NCI-H1092 treated with DMSO at 0.1 percent for 48 hours (cell line): ENCODE measurements at places on chromosomes 3 and 15.

DNA sequence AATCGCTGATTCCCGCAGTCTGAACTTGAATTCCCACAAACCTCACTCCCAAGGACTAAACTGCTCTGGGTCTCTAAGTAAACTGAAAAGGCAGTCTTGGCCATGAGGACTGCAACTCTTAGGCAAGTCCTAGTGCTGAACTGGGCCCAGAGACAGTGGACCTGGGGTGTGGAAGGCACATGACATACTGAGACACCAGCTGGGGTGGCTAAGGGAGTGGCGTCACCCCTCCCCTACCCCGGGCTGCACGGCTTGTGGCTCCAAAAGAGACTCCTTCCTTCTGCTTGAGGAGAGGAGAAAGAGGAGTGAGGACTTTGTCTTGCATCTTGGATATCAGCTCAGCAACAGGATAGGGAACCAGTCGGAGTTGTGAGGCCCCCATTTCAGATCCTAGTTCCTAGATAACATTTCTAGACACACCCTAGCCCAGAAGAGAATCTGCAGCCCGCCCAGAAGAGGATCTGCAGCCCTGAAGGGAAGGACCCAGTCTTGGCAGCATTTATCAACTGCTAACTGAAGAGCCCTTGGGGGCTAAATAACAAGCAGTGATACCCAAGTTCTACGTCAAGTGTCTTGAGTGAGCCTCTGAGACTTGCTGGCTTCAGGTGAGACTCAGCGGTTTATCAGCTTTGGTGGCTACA, 110.7 kb upstream of the C3orf80 start:
- DNase-seq: no peak

- DNase-seq: no peak
These were observed 2.5 kb downstream of the CHST2 start for GRCh38 chr3:143122089-143122430.

GRCh38 chr3:142875583-142876207, 13.2 kb downstream of the PCOLCE2 start:
- no peak for DNase-seq

GRCh38 chr3:8755564-8756237, 13.7 kb downstream of the OXTR start:
- DNase-seq: no peak

GRCh38 chr15:39083213-39083612, 497.7 kb upstream of the THBS1 start:
- DNase-seq: no peak

DNA sequence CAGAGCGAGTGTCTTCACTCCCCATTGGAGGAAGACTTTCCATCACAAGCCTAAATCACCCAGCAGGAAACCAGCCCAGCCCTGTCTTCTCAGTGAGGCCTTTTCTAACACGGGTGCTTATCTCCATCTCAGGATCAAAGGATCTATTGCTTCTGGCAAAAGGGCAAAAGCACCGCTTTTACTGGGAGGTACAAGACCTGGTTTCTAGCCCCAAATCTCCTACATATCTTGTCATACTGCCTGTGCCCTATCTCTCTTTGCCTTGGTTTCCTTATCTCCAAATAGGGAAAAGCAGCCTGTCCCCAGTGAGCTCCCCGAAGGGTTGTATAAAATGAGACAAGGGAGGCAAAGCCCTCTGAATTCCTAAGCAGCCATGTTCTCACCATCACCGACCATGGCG, 5.2 kb downstream of the GLB1 start:
- DNase-seq: no peak

DNA sequence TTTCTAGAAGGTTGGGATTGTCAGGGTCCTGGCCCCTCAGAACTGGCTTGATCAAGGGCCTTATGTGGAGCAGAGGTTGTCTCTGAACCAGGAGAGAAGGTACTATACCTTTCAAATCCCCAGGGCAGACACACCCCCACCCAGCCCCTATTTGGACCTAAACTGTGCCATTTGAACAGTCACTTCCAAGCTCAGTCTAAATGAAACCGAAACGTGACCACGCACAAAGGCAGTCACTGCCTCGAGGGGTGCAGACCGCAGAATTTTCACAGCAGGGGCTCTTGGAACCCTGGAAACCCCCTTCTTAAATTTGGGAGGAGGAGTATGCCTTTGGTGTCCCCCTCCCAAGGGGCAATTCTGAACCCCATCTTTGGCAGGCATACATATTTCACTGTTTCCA, 53.7 kb downstream of the GRIP2 start:
- DNase-seq: no peak

DNA sequence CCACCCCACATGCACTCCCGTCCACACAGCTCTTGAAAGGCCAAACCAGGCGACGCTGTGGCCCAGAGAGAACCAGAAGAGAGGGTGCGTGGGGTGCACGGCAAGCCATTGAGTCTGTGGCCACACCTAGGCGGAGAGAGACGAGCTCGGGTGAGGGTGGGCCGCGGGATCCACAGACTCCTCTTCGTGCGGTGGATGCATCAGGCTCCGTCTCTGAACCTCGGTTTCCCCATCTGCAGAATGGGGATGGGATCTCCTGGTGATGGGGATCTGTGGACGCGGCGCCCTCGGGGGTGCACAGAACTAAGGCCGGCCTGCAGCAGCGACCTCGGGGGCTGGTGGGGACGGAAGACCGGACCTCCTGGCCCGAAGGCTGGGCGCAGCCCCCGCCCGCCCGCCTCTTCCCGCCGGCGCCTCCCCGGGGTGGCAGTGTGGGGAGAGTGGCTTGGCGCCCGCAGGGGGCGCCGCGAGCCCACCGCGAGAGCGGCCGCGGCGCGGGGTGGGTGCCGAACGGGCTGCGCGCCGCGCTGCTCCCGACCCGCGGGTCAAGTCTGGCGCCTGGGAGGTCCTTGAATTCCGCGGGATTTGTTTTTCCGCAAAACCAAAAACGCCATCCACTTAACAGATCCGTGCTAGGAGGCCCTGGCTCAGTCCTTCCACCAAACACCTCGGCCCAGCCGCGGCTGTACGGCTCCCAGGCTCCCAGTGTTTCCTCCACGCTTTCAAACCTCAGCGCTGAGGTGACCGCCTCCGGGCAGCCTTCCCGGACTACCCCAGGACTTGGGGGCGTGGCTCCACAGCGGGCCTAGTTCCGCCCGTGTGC, 13.2 kb upstream of the ADPGK start:
- peak; percentile 39 for DNase-seq

GRCh38 chr15:35450492-35450891, 95.5 kb downstream of the DPH6 start:
- no peak for DNase-seq

DNA sequence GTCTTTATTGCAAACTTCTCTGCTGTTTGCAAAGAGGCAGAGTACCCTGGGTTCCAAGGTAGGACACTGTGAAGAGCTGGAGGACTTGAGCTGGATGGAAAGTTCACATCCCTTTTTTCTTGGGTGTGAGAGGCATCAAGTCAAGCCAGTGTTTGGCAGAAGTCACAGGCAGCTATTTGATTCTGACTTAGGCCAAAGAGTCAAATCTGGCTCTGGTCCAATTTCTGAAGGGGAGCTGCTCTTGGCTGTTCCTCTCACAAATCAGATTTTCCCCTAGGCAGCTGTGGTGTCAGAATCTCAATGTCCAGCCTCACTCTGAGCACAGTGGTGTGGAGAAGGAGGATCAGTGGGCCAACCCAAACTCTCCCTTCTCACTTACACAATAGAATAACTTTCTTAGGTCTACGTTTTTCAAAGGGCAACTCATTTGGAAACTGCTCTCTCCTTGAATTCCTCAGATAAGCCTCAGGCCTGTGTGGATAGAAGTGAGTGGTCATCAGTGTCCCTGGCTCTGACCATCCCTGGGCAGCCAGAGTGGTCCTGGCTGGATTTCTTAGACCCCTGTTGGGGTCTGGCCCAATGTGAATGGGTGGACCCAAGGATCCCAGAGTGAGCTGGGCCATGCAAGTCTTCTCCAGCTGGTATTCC, 18.2 kb upstream of the AMOTL2 start:
- peak; percentile 66 for DNase-seq

DNA sequence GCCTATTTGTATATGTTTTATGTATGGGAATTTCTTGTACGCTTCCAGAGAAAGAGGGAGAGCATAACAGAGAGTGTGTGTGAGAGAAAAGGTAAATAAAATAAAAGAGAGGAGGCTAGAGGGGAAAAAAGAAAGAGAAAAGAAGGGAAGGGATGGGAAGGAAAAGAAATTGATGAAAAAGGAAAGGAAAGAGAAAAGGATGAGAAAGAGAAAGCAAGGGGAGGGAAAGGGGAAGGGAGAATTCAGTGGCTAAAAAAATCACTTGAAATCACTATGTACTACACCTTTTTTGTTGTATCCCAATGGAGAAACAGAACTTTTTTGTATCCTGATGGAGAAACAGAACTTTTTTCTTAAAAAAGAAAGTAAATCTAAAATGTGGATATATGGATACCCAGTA, 165.5 kb upstream of the MBNL1 start:
- no peak for DNase-seq

DNA sequence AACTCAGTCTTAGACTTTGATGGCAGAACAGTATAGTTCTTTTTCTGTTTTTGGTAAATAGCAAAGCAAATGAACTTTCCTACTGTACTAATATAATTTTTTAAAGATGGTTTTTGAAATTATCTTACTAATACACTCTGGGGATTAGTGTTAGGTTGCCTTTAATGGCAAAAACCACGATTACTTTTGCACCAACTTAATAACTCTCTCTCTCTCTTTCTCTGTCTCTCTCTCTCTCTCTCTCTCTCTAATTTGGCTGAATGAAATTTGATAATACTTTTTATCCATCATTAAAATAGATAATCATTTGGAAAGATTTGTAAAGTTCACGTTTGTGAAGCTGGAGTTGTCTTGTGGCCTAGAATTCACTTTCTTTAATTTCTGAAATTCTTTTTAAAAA, 257.8 kb downstream of the LPP start:
- DNase-seq: no peak

DNA sequence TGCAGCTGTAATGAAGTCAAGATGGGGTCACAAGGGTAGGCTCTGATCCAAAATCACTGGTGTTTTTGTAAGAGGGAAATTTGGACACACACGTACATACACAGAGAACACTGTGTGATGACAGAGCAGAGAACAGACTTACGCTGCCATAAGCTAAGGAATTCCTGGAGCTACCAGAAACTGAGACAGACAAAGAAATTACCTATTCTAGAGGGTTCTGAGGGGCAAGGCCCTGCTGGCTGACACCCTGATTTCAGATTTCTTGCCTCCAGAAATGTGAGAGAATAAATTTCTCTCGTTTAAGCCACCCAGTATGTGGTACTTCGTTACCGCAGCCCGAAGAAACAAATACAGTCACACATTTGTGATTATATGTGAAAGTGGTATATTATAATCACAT, 24.8 kb downstream of the CBLB start:
- DNase-seq: no peak

GRCh38 chr3:185208823-185209222, 45.0 kb downstream of the EHHADH start:
- no peak for DNase-seq

DNA sequence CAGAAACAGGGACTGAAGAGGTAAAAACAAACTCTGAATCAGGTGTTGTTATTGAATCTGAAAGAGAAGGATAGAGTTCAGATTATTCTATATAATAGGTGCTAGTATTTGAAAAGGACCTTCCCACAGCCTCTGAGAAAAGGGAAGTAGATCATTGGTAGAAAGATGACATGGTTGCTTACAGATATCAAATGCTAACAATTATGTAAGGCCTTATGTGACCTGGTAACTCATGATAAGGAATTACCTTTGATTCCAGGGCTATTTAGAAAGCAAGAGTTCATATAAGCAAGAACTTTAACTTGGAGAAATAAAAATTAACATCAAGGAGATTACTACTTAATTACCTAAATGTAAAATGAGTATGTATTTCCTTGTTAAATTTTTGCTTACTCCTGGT, 7.6 kb downstream of the SLC27A2 start:
- DNase-seq: no peak

DNA sequence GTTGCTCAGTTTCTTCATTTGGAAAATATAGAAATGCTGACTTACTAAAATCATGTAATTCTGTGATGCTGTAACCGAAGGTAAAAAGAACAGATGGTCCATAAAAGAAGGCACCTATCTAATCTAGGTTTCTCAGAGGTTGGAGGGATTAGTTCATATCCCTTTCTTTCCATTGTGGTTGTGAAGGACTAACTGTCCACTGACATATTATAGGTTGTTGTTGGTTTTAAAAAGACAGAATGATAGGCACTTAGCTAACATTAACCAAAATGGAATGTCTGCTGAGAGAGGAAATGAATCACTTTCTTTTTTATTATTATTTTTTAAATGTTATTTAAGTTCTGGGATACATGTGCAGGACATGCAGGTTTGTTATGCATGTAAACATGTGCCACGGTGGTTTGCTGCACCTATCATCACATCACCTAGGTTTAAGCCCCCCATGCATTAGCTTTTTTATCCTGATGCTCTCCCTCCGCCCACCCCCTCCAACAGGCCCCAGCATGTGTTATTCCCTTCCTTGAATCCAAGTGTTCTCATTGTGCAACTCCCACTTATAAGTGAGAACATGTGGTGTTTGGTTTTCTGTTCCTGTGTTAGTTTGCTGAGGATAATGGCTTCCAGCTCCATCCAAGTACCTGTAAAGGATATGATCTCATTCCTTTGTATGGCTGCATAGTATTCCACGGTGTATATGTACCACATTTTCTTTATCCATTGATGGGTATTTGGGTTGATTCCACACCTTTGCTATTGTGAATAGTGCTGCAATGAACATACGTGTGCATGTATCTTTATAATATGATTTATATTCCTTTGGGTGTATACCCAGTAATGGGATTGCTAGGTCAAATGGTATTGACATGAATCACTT, 45.8 kb downstream of the ALDH1A2 start:
- no peak for DNase-seq

DNA sequence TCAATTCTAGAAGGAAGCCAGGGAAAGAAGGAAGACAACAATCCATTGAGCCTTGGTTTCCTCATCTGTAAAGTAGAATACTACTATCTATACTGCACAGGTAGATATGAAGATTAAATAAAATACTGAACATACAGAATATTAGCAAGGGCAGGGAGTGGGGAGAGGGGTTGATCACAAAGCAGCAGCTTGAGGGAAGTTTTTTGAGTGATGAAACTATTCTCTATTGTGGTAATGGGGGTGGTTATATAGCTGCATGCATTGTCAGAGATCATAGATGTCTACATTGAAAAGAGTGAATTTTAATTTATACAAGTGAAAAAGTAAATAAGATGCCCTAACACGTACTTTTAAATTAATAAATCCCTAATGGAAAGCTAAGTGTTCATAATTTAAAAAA, 242.6 kb upstream of the LRTM1 start:
- no peak for DNase-seq

DNA sequence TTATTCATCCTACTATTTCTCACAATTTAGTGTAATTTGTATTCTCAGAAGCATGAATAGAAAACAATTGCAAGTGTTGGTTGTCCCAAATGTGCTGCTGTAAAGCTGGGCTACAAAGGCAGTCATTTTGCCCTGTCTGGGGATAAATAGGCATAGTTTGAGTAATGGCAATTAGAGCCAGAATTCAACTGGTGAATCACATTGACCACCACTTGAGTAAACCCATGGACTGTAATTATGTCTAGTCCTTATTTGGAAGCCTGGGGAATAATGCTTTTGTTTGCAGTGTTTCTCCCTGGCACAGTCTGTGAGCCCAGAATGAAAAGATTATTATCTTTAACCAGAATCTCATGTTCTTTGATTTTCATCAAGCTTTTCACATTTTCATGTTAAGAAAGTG, 30.5 kb upstream of the CHL1 start:
- DNase-seq: peak; percentile 1
